Kidney epithelial cell (primary cell): ENCODE measurements at places on chromosomes 2 and 18.

GRCh38 chr2:167924556-167924955 lies 322.8 kb downstream of the STK39 start:
- no peak for DNase-seq

- no peak for DNase-seq
Measured at GRCh38 chr2:197803033-197803444, 1.4 kb upstream of the PLCL1 start.

GRCh38 chr18:41820784-41821183 lies 134.2 kb upstream of the PIK3C3 start:
- DNase-seq, result no peak

DNA sequence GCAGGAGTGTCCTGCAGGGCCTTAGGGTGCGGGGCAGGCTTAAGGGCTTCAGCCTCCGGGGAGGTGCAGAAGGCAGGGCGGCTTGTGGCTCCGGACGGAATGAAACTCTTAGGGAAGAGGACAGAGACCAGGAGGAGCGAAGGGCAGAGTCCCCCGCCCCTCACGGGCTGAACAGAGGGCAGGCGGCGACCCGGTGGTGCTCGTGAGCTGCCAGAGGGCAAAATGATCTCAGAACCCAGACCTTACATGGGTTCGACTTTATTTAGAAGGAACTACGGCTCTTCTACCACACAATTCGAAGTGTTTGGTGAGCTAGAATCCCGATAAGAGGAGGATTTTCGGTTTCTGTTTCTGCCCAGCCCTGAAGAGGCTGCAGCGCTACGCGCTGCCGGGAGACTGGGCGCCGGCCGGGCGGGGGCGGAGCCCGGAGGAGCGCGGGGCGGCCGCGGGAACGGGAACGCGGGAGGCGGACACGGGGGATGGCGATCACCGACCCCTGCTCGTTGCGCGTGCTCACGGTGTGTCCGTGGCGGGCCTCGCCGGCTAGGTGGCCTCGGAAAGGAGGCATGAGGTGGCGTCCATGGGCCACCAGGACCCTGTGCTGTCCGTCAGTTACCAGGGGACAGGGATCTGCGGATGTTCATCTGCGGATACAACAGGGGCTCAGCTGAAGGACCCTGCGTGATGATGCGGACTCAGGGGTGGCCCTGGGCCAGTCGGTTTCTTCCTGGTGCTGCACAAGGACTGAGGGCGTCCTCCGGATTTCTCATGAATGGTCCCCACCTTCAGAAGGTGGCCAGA lies 4.2 kb upstream of the SP100 start:
- peak; percentile 19 for DNase-seq

DNA sequence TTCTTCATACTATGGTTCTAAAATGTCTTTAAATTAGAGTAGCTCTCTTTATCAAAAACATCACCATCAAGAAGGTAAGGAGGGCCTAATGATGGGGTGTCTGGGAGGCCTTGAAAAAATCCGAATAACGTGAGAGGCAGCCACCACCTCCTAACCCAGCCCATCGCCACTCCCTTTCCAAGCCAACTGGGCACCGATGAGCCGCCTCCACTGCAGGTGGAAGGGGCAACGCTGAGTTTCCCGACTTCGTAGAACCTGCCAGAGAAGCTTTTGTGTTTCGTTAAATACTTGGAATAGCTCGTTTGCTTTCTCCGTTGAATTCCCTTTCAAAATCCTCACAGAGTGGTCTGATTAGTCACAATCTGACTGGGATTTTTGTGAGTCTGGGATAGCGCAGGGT lies 22.0 kb upstream of the RPL31 start:
- no peak for DNase-seq

DNA sequence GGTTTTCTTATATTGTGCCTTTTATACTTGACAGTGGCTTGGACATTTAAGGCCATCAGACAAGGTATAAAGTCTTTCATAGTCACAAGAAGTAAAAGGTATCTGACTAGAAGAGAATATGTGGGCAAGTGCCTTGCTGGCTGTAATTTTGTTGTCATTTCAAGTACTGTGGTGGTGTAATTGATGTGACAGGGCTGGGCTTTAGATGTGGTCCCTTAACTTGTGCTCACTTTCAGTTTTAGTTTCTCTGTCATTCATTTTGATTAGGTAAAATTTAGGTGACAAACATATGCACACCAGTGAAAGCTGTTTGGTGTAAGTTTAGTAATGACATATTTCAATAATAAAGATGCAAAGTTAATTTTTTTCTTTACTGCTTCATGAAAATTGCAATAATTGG lies 31.2 kb upstream of the TBR1 start:
- no peak for DNase-seq

GRCh38 chr2:219124381-219125110 lies 36.1 kb downstream of the NHEJ1 start:
- no peak for DNase-seq

DNA sequence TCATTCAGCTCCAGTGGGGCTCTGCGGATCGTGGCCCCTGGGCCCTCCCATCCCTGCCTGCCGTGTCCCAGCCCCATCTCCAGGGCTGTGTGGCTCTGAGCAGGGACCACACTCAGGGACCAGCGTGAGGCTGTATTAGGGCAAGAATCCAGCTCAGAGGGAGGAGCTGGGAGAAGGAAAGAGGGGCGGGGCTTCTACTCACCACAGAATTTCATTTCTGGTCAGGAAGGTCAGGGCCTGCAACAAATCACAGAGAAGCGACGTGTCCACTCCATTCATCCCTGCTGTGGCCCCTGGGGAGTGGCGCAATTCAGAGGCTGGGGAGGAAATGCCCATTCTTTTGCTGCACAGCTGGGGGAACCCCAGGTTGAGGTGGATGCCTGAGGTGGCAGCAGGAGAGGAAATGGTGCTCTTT lies 828 bp downstream of the CIB4 start:
- DNase-seq, result peak; percentile 44
